ENCODE measurements at places on chromosomes 2 and 18. TPM values are rescaled to one million over a fixed set of nuclear protein-coding genes. Genes with fewer than 3 reads are reported as not detected.

The LIMS2 gene
- 35.3 TPM for total RNA-seq

The COL3A1 gene
- total RNA-seq: not detected

The CCDC85A gene
- total RNA-seq: not detected

The SNED1 gene
- total RNA-seq: 3.5 TPM

The SERPINB10 gene
- total RNA-seq: not detected

The REG3G gene
- not detected for total RNA-seq

The GALNT5 gene
- not detected for total RNA-seq

The OTOS gene
- not detected for total RNA-seq

The CFAP221 gene
- total RNA-seq: not detected

The CEBPZ gene
- total RNA-seq: 46.7 TPM

The GAREM2 gene
- total RNA-seq: 2.8 TPM

The NDC80 gene
- 91.3 TPM for total RNA-seq

The MOB1A gene
- 208 TPM for total RNA-seq
